ENCODE measurements at places on chromosomes 16 and 17. TPM values are rescaled to one million over a fixed set of nuclear protein-coding genes. Genes with fewer than 3 reads are reported as not detected.

The EPX gene
- total RNA-seq: not detected

DNA sequence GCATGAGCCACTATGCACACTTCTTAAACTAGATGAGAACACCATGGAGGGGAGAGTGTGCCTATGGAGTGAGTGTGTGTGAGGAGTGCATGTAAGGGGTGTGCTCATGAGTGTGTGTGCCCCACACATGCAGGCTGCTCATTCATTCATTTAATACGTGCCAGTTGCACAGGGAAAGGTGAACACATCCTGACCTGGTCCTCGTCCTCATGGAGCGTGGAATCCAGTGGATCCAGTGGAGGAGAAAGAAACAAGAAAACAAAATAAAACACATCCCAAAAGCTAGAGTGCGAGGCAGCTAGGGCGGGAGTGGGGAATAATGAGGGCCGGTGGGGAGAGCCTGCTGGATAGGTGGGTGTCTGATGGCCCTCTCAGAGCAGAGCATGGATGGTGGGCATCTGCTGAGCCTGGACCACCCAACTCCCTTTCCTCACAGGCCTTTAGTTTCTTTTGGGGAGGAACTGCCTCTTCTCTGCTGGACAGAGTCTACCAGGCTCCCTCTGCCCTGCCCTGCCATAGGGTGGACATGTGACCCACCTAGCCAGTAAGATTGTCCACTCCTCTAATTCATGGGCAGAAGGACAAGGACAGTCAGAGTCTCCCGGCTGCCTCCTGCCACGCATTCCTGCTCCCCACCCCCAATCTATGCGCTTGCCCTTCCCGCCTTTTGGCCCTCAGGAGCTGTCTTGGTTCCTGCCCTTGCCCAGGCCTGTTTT, 204.3 kb downstream of the RAB11FIP4 start:
- no peak for DNase-seq

The KCNJ18 gene
- total RNA-seq: not detected

GRCh38 chr17:9843152-9844010, 17.7 kb downstream of the GLP2R start:
- DNase-seq: no peak

DNA sequence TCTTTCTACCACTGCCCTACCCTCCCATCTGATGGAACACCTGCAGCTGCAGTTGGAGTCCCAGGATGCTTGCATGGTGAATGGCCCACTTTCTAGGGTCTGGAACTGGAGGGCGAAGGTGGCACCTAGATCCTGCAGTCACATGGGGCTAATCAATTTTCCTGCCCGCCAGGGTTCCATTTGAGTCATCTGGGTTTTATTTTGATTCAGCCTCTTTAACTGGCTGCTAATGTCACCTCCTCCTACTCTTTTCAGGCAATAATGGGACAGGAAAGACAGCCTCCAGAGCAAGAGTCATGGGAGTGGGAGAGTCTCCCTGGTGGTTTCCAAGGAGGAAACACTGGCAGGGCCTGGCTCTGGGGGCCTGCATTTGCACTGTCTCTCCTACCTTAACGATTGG, 3.8 kb upstream of the TBKBP1 start:
- no peak for DNase-seq

- DNase-seq: no peak
These were observed 2.9 kb upstream of the RHBDF2 start for GRCh38 chr17:76504117-76504516.

- DNase-seq: no peak
These were observed 438.1 kb upstream of the CCL2 start for GRCh38 chr17:33816842-33817617.

The AOC2 gene
- total RNA-seq: 2.0 TPM

DNA sequence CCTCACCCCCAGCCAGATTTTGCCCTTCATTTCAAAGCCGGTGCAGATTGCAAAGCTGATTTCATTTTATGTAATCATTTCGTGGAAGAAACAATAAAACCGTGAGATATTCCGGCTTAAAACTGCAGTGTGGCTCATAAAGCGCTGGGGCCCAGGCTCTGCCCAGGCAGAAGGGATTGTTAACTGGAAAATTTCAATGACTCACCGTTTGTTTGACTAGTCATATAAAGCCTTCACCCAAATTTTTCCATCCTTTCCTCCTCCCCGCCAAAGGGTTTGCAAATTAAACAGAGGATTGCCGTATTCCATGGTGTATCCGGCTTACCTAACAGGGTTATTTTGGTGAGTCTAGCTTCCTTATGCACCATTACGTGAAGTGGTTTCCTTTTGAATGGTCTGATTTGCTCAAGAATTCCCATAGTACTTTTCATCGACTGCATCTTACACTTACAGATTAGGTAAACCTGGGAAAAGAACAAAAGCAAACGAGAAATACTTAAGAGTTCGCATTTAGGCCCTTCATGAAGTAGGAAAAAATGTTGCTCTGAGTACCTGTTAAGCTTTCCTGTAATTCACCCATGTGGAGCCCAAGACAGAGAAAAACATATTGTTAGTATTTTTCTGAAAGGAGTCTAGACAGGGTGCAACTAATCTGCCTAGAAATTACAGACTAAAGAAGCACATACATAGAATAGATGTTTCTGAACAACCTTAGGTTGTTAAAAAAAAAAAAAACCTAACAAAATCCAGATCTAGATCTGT, 949 bp upstream of the GSPT1 start:
- no peak for DNase-seq

- no peak for DNase-seq
These were observed 9.6 kb downstream of the FLOT2 start for GRCh38 chr17:28887871-28888471.
